Diencephalon (tissue), 1 donor: ENCODE measurements at places on chromosomes 12 and 14. TPM values are rescaled to one million over a fixed set of nuclear protein-coding genes. Genes with fewer than 3 reads are reported as not detected.

The RNASE7 gene
- total RNA-seq = not detected

The GUCY2C gene
- total RNA-seq = not detected

The AMN gene
- total RNA-seq = 0.23 TPM

The MBD6 gene
- total RNA-seq = 4.2 TPM

The GLS2 gene
- 8.5 TPM for total RNA-seq

The RGS6 gene
- 10.6 TPM for total RNA-seq

The SMOC1 gene
- 33.7 TPM for total RNA-seq

The RNF212B gene
- not detected for total RNA-seq

The CD163L1 gene
- 4.4 TPM for total RNA-seq

The ADAMTS20 gene
- 0.46 TPM for total RNA-seq

The TAS2R14 gene
- total RNA-seq = 9.5 TPM

The COPZ1 gene
- total RNA-seq = 67.1 TPM

The CKAP4 gene
- total RNA-seq = 40.6 TPM

The PYGL gene
- 14.3 TPM for total RNA-seq

The FOXG1 gene
- 19.8 TPM for total RNA-seq

The ACADS gene
- total RNA-seq = 5.8 TPM

The IQSEC3 gene
- total RNA-seq = 11.1 TPM

The MANSC4 gene
- total RNA-seq = not detected

The RIMBP2 gene
- total RNA-seq = 32.8 TPM

The FAM186B gene
- total RNA-seq = not detected

The KERA gene
- total RNA-seq = 0.23 TPM

The SYCP3 gene
- total RNA-seq = 0.46 TPM

The TAS2R50 gene
- total RNA-seq = 7.6 TPM

The PCED1B gene
- 0.46 TPM for total RNA-seq

The PELI2 gene
- total RNA-seq = 16.4 TPM

The CLEC2D gene
- 10.1 TPM for total RNA-seq

The CCDC38 gene
- not detected for total RNA-seq

The GRIN2B gene
- 97.1 TPM for total RNA-seq

The ARID2 gene
- total RNA-seq = 41.5 TPM

The NUAK1 gene
- total RNA-seq = 26.8 TPM

The RTN1 gene
- total RNA-seq = 936 TPM

The OLR1 gene
- total RNA-seq = 16.4 TPM
